ENCODE measurements at places on chromosomes 12 and 14.

- no peak for DNase-seq
Measured at GRCh38 chr12:47394070-47394469, 311.8 kb downstream of the RPAP3 start.

- DNase-seq, result no peak
Measured at GRCh38 chr12:124126950-124127655, 154.1 kb downstream of the ZNF664 start.

DNA sequence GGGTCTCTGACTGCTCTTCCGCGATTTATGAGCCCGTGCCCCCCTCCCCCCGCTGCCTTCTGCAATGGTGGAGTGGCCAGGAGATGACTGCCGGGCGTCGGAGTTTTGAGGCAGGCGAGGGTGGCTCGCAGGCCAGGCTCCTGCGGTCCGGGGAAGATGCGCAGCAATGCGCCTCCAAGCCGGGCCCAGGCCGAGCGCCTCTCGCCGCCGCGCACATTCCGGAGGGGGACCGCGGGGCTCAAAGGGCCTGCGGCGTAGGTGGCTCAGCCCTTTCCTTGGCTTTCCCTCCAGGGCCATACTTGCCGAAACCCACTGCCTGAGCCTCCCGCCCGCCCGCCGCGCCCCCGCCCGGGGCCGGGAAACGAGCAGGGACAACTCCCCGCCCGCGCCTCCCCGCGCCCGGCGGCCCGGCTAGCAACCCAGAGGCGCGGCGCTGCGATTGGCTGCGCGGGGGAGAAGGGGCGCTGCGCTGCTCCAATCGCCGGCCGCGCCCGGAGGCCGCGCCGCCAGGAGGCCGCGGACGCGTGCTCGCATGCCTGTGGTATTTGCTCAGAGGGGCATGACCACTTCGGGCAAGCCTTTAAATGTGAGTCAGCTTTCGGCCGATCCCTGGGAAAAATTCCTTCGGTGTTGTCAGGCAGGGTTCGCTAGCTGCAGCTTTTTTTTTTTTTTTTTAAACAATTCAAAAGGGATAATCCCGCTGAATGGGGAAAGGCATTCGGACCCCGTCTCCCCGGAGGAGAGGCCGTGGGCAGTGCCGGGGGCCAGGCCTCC lies 157.9 kb upstream of the PARP11 start:
- DNase-seq, result no peak

DNA sequence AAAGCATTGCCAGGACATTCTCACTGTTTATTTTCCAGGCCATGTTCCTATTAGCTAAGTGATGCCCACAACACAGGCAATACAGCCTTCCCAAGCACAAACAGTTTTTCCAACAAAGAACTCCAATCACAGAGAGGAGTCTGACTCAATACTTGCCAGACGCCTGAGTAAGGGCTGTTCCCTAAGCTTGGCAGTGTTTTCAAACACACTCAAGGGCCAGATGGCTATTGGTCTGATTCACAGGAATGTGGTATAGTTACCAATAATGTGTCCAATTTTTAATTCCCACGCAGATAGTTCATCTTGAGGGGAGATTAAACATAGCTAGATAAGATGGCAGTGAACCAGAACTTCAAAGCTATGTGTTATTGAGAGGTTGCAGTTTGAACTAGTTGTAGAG lies 381.0 kb downstream of the SNAPC1 start:
- DNase-seq, result no peak

GRCh38 chr12:1182069-1182468 lies 191.0 kb downstream of the ERC1 start:
- DNase-seq, result no peak

GRCh38 chr12:49255857-49256637 lies 8.8 kb upstream of the TUBA1C start:
- no peak for DNase-seq

GRCh38 chr14:38107216-38107631 lies 100.5 kb upstream of the SSTR1 start:
- DNase-seq, result no peak

GRCh38 chr14:57382283-57382682 lies 8.1 kb upstream of the NAA30 start:
- no peak for DNase-seq

- no peak for DNase-seq
Measured at GRCh38 chr12:11576104-11576503, 73.4 kb upstream of the ETV6 start.

GRCh38 chr12:75635606-75636444 lies 124.4 kb upstream of the KRR1 start:
- no peak for DNase-seq

GRCh38 chr12:3130057-3130830 lies 53.1 kb downstream of the TSPAN9 start:
- peak; percentile 4 for DNase-seq

DNA sequence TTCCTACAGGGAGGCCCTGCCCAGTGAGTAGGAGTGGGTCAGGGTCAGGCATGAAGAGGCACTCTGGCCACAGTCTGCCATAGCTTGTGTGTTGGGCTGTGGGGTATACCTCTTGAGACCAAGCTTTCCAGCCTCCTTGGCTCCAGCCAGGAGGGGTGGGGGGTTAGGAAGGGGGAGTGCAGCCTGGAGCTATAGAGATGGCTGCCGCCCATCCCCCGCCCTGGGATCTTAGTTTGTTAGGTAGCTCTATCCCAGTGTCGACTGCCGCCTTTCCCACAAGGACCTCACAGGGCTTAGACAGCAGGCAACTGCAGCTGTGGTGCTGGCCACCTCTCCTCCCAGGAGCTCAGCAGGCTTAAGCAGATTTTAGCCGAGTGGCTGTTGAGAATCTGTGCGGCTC lies 216.4 kb downstream of the PLCZ1 start:
- DNase-seq, result no peak

DNA sequence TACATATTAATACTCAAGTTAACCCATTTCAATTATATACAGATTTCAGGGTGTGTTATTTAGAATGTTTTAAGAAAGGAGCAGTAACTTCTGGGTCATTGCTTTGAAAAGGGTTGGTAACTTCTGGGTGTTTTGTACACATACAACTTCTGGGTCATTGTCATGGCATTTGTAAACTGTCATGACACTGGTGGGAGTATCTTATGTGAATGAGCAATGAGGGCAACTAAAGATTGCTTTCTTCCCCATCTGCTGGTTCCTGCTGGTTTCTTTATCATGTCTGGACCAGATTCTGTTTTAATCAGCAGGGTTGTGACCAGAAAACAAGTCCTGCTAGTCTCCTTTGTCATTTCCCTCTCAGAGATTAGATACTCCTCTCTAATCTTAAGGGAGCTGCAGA lies 713.3 kb downstream of the LRFN5 start:
- DNase-seq, result no peak

GRCh38 chr12:124046456-124046740 lies 73.4 kb downstream of the ZNF664 start:
- DNase-seq, result no peak

DNA sequence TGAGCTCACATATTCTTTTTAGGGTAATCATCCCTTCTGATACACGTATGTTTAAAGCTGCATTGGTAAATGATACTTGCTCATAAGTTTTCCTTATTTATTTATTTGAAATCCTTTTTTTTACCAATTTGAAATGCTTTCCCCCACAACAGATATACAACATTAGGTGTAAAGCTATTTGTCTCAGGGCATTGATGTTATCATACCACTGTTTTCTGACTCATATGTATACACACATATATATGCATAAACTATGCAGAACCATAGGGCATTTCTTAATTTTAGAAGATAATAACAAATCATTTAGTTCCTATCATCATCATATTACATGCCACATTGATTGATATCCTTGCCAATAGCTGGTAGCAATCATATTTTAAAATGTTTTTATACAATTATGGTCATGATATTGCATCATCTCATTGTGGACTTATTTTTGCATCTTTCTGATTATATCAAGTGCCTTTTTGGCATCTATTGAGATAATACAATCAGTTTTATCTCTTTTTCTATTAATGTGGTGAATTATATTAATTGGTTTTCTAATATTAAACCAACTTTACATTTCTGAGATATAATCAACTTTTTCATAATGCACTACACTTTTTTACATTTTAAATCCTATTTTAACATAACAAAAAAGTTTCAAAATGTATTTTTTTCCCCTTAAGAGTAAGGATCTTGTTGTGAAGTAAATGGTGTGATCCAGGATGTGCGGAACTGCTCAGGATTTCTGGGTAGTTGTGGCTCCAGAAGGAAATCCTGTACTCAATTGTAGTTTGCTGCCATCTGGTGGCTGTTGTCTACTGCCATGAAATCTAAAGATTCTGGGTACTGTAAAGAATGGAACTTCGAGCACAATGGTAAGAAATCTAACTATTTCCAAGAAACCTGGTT lies 16.7 kb downstream of the OR9K2 start:
- DNase-seq, result no peak

GRCh38 chr12:106031761-106032622 lies 106.8 kb downstream of the NUAK1 start:
- no peak for DNase-seq

DNA sequence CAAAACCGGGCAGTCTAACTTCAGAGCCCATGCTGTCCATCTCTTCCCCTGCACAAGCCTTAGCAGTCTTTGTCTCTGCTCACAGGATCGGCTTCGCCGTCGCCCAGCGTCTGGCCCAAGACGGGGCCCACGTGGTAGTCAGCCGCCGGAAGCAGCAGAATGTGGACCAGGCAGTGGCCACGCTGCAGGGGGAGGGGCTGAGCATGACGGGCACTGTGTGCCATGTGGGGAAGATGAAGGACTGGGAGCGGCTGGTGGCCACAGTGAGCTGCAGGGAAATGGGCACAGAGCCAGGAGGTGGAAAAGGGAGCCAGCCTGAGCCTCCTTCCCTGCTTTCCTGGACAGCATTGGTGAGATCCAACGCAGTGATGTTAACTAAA lies 14.2 kb upstream of the CARMIL3 start:
- no peak for DNase-seq

DNA sequence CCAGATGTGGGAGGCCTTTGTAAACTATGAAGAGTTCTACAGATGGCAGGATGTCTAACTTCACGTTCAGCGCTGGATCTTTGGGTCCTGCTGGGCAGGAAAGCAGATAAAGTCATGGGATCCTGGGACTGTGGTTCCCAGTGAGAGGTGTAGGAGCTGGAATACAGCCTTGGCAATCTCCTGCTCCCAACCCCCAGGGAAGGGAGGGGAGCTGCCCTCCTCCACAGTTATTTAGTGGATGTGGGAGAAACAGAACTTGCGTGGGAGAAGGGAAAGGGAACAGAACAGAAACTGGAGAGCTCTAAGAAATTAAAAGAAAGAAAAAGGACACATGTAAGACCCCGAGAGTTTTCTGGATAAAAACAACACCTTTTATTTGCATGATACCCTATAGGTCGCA lies 37.0 kb downstream of the NUAK1 start:
- no peak for DNase-seq

DNA sequence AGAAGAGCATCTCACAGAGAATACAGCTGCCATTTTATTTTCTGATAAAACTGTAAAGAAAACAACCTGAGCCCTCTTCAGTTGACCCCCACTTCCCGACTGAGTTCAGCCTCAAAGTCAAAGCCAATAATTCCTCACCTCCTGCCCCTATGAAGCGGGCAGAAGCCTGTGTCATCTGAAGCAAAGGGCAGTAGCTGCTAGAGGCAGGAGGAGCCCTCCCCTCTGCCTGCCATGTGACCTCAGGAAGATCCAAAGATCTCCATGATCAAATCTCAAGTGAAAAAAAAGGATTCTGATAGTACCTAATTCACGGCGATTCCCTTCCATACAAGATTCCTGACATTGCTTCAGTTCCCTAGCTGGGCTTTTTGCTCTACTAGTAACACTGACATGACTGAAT lies 223.1 kb upstream of the CAND1 start:
- DNase-seq, result no peak

GRCh38 chr14:59918824-59919569 lies 947 bp upstream of the LRRC9 start:
- no peak for DNase-seq

Measured in SIG-M5 (cell line).